ENCODE measurements at places on chromosomes 6 and 20.

DNA sequence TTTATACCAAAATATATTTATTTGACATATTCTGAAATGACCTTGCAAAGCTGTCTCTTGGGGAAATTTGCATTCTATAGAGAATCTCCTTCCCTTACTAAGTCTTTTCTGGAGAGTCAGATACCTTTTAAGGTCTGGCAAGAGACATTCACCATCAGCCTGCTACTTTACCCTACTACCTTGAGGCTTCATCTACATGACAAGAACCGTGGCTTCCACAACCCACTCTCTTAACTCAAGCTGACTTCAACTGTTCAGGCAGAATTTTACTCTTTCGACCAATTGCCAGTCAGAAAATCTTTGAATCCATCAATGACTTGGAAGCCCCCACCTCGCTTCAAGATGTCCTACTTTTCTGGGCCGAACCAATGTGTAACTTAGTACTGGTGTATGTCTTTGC lies 314.2 kb downstream of the LAMA2 start:
- DNase-seq, result no peak

DNA sequence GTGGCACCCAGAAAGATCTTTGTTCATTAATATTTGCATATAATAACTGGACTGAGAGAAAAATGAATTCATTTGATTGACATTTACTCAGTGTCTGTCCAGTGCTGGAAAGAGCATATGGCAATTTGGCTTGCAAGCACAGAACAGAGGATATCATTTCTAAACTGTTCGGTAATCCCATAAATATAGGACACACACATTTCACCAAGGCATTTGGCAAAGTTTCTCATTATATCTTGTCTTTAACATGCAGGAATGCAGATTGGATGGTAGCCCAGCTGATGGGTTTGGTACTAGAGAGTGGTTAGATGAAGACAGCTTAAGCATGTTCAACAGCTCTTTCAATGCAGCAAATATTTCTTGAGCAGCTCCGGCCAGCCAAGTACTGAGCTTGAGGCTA lies 259.2 kb downstream of the PRKN start:
- DNase-seq, result peak; percentile 72

DNA sequence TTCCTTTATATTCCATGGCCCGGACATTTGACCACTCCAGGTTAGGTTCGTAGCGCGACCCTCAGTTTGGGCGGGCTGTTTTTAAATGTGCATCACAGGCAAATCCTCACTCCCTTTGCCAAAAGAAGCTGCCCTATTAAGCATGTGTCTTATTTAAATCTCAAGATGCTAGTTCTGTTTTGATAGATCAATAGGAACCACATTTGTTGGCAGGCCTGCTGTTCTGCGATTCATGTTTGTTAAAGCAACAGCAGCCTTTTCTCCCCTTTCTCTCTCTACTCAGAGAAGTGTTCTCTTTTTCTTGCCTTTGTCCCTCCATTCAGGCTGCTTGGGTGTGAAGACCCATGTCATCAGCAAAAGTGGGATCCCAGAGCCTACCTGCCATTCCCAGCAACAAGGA lies 212.0 kb upstream of the SSTR4 start:
- no peak for DNase-seq

DNA sequence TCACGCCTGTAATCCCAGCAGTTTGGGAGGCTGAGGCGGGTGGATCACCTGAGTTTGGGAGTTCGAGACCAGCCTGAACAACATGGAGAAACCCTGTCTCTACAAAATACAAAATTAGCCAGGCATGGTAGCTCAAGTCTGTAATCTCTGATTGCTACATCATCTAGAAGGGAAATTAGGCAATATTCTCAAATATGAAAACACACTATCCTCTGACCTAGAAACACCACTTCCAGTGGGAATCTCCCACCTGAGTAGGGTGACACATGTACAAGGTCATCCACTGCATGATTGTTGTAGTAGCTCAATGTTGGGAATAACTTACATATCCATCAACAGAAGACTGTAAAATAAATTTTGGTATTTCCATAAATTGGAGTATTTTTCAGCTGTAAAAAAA lies 19.1 kb upstream of the SIRPD start:
- no peak for DNase-seq

DNA sequence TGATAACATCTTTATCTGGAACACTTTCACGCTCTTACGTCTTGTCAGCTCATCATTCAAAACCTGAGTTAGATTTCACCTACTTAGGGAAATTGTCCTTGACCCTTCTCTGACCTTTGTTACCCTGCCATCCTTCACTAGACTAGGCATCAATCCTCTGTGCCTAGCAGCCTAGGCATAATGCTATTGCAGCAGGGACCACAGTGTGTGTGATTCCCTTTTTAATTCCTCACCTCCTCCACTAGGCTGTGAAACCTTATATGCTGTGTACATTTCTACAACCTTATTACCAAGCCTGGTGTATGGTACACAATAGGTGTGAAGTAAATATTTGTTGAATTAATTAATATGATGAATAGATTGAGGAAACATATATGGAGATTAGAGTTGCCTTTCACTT lies 66.7 kb upstream of the DEFB112 start:
- DNase-seq, result no peak

DNA sequence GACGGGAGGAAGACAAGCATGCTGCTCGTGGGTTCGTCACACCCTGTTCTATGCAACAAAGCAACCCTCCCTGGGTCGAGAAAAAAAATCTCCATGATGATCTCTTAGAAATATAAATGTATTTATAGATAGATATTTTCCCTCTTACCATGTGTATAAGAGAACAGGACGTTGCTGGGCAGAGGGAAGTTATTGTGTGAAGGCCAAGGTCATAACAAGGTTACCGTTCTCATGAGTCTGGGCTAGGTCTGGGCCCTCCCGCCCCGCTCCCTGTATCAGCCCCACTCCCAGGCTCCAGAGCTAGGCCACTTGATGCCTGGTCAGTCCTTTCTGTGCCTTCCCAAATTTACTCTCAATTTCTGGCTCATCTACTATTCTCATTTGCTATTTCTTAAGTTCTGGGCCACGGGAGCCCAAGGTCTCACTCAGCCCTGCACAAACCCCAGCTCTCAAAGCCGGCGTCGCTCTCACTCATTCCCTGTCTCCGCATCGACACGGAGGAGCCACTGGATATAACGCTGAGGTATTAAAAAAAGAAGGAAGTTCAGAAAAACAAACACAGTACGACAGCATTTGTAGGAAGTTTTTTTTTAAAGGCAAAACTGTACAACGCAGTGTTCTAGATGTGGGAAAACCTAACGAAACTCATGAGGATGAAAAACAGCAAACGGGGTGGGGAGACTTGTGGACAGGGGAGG lies 96.8 kb downstream of the PSMG4 start:
- DNase-seq, result no peak

DNA sequence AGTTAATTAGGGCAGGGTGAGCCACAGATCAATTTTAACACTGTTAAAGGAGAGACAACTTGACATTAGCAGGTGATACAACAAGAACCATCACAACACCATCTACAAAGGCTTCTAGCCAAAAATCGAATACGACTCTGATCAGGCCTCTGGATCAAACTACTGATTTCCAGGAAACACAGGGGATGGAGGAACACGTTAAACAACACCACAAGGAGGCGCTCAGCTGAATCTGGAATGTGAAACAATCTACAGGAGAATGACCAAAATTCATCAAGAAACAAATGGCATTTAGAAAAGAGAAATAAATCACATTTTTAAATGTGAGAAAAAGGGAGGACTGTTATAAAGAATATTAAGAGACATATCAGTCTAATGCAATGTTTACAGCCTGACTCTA lies 13.5 kb upstream of the MAFB start:
- DNase-seq, result no peak

DNA sequence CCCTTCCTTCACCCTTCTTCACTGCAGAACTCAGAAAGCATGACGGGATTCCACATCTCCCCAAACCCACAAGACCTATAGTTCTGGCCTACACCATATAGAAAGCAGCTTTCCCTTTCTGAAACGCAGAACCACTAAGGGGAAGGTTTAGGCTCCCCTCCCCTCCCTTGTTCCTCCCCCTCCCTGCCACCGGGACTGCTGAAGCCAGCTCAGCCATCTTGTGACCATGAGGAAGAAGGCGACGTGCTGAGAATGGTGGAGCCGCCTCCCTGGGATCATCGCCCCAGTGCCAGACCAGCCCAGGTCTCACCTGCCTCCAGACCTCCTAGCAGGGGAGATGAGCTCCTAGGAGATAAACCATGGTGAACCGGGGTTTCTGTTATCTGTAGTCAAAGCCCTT lies 19.6 kb downstream of the SERPINB6 start:
- no peak for DNase-seq

- peak; percentile 16 for DNase-seq
Measured at GRCh38 chr20:46631212-46631869, 19.9 kb downstream of the SLC13A3 start.

GRCh38 chr6:26158581-26159356 lies 71.5 kb downstream of the HFE start:
- peak; percentile 59 for DNase-seq

DNA sequence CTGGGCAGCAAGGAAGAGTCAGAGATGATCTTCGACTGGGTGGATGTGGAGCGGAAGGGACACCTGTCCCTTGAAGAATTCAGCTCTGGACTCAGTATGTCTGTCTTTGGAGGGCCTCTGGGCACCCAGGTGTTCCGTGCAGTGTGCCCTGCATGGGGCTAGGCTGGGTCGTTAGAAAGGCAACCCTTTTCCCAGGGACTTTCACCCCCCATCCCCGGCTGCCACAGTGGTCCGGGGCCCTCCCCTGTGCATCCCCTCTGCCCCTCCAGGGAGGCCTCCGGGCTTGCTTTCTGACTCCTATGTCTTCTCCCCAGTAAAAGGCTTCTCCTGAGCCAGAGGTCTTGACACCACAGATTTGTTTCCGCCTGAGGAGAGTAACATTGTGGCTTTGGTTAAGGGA lies 16.2 kb downstream of the RAB44 start:
- DNase-seq, result no peak

DNA sequence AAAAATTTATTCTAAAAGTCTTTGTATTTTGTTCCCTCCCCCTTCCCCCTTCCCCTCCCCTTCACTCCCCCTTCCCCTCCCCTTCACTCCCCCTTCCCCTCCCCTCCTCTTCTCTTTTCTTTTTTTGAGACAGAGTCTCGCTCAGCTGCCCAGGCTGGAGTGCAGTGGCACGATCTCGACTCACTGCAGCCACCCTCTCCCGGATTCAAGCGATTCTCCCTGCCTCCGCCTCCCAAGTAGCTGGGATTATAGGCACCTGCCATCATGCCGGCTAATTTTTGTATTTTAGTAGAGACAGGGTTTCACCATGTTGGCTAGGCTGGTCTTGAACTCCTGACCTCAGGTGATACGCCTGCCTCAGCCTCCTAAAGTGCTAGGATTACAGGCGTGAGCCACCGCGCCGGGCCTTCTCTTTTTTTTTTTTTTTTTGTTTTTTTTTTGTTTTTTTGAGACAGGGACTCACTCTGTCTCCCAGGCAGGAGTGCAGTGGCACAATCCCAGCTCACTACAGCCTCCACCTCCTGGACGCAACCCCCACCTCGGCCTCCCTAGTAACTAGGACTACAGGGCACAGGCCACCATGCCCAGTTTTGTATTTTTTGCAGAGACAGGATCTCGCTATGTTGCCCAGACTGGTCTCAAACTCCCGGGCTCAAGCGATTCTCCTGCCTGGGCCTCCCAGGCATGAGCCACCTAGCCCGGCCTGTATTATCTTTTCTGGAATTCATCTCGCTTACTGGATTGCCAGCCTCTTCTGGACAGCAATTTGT lies 1.1 kb upstream of the AFG1L start:
- no peak for DNase-seq

- DNase-seq, result no peak
Measured at GRCh38 chr6:83889621-83890020, 30.1 kb downstream of the CYB5R4 start.

DNA sequence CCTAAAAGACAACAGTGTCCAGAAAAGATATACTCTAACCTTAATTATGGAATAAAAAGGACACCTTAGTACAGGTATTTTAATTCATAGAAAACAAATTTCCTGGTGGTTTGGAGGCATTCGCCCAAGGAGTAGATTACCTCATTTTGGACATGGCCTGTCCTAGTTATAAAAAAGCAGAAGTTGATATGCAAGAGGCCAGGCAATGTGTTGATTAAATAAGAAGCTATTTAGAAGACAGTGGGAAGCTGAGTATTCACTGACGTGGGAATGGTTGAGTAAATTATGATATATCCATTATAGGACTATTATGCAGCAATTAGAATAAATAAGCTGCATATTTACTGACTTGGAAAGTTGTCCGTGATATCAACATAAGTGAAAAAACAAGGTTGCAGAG lies 314.9 kb downstream of the ALDH8A1 start:
- DNase-seq, result no peak

GRCh38 chr6:98847779-98848538 lies 13.6 kb downstream of the POU3F2 start:
- no peak for DNase-seq

DNA sequence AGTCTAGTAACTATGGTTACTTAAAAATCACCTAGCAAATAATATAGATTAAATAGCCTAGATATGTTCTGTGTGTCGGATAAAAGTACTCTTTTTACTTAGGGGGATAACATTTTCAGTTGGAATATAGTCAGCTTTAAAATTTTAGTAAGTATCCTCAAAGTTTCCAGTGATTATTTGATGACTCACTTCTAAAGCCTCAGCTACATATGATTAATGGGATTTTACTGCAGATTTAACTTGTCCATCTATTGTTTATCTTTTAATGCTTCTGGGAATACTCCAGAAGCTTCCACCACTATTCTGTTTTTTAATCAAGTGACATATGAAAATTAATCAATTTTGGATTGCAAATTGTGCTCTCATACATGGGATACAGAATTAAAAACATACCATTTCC lies 8.7 kb upstream of the TENT5A start:
- peak; percentile 82 for DNase-seq

GRCh38 chr6:87078983-87079616 lies 15.8 kb downstream of the CGA start:
- DNase-seq, result peak; percentile 52

DNA sequence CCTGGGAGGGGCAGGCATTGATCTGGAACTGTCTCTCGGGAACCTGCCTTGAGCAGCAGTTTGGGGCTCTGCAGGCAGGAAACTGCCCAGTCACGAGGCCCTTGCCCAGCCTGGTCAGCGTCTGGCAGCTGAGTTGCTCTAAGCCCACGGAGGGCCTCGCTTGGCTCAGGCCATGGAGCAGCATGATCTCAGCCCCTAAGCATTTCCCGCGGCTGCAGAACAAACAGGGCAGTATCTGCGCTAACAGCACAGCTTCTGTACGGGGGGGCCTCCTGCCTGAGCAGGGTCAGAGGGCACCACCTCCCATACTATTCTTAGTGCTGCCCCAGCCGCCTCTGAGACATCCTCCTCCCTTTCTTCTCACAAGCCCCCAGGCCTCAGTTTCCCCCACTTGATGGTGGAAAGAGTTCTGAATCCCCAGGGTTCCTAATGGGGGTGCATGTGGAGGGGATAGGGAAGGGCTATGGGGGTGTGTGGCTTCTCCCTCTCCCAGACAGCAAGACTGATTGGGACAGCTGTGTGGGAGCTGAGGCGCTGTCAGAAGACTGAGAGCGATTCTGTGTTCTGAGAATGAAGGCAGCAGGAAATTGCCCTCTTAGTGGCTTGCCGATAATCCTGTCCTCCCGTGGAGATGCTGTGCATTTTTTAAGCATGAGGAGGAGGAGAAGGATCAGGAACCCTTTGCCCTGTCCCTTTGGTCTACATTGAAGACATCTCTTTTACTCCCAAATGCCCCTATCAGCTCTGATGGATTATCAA lies 46.4 kb downstream of the MOCS1 start:
- peak; percentile 91 for DNase-seq

GRCh38 chr6:83893024-83893423 lies 33.5 kb downstream of the CYB5R4 start:
- no peak for DNase-seq

- DNase-seq, result no peak
Measured at GRCh38 chr20:63253438-63254231, 628 bp downstream of the NKAIN4 start.

GRCh38 chr6:3587660-3588059 lies 130.8 kb upstream of the SLC22A23 start:
- no peak for DNase-seq

Data from fibroblast of lung (primary cell).